ENCODE measurements at places on chromosomes 6 and 20.
A peak's percentile ranks its signal among the peaks of the same experiment; 100 is the strongest.

DNA sequence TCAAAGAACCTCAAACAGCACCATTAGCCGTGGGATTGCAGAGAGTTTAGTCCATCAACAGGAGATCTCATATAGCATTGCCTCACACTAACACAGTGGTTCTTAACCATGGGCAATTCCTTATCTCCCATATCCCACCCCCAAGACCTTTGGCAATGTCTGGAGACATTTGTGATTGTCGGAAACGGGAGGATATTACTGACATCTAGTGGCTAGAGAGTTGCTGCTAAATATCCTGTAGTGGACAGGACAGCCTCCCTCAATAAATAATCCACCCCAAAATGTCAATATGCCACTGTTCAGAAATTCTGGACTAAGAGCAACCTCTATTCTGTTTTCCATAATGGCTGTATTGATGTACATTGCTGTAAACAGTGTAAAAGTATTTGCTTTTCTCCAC is 210.1 kb upstream of the CCN2 start:
- no peak for DNase-seq

- no peak for DNase-seq
Observed at GRCh38 chr6:84740385-84740784, 24.0 kb downstream of the TBX18 start.

GRCh38 chr20:17543531-17544131 is 12.5 kb upstream of the BFSP1 start:
- no peak for DNase-seq

- no peak for DNase-seq
Observed at GRCh38 chr20:5999783-6000182, 49.3 kb downstream of the MCM8 start.

DNA sequence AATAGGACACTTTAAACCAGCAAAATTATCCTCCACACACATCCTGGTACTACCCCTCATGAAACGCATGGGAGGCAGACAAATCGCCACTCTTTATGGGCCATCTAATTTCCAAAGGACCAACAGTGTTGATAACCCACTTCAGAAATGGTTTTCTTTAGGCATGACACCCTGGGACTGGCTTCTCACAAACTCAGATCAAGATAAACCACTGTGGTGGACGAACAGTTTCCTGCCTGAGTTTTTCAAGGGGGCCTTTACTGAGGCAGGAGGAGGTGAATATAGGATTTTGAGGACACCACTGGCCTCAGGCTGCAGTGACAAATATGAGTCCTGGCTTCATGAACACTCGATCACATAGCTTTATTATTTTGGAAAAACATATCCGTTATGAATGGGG is 26.0 kb downstream of the TRAM2 start:
- DNase-seq, result no peak

- DNase-seq, result no peak
Observed at GRCh38 chr6:105388392-105388791, 14.5 kb downstream of the PREP start.

DNA sequence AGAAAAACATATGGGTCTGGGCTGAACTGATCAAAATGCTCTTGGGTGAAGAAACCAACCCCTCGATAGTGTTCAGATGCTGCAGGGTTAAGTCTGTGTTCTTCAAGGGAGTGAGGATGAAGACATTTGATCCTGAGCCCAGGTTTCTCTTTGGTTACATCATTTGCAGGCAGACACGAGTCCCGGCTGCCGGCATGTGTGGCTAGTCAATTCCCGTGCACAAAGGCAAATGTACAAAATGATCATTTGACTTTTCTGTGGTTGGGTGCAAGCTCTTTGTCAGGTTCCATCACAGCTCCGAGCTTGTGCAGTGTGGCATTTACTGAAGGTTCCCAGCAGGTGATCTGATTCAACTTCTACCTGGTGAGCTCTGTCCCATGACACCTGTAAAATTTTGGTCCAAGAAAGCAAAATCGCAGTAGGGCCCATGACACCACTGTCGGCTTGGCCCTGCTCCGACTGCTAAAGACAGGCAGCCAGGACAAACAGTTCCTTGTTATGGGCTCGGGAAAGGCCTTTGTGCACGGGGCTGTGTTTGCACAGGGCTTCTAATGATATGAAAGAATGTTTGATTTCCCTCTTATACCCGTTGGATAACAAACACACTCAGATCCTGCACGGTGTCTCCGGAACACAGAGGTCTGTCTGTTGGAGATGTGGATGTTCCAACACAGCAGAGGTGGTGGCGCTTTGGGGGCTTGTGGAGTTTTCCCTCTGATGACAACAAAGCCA is 46.9 kb downstream of the GJA10 start:
- no peak for DNase-seq

GRCh38 chr20:62899633-62900051 is 26.7 kb downstream of the DIDO1 start:
- DNase-seq, result peak; percentile 36

- no peak for DNase-seq
Observed at GRCh38 chr20:54048891-54049545, 21.4 kb downstream of the BCAS1 start.

GRCh38 chr20:57661746-57662455 is 41.7 kb upstream of the ZBP1 start:
- no peak for DNase-seq

- DNase-seq, result no peak
Observed at GRCh38 chr6:117739869-117740268, 64.6 kb downstream of the NUS1 start.

DNA sequence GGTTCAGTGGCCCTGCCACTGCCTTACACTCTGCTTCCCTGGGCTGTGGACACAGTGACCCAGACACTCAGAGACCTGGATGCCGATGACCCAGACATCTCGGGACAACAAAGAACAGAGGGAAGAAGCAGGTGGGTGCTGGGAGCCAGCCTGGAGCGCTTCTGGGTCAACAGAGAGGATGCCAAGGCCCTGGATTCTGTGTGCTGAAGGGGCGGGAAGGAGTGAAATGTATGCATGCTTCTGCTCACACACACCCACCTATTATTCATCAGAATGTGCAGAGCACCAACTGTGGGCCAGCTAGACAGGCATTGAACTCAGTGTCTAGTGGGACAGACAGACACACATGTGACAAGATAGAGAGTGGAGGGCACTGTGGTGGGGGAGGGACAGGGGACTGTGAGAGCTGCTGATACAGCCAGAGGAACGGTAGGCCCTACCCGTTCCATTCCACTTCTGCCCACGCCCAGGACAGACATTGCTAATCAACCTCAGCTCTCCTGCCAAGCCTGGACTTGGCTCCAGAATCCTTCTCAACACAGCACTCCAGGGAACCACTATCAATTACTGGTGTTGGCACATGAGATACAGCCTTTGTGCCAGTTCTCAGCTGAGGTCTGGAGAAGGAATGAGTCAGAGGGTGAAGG is 20.2 kb downstream of the KCNK15 start:
- DNase-seq, result no peak

DNA sequence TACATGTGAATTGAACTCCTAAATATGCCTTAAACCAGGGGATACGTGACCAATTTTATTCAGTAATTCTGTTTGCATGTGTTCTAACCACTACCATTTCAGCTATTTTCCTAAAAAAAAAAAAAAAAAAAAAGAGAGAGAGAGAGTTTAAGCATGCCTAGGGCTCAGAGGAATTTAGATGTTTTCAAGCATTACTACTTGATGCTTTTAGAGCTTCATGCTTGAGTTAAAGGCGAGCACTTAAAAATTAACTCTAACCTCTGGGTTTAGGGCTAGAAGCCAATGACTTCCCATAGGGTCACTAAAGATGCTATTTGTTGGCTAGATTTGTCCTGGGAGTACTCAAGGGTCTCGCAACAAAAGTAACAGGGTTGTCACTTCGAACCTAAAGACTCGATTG is 217.7 kb downstream of the ATXN1 start:
- no peak for DNase-seq

Measured in NCI-H2227 treated with DMSO at 0.1 percent for 48 hours (cell line).